AG04449 (cell line): ENCODE measurements at places on chromosomes 2 and 18.

DNA sequence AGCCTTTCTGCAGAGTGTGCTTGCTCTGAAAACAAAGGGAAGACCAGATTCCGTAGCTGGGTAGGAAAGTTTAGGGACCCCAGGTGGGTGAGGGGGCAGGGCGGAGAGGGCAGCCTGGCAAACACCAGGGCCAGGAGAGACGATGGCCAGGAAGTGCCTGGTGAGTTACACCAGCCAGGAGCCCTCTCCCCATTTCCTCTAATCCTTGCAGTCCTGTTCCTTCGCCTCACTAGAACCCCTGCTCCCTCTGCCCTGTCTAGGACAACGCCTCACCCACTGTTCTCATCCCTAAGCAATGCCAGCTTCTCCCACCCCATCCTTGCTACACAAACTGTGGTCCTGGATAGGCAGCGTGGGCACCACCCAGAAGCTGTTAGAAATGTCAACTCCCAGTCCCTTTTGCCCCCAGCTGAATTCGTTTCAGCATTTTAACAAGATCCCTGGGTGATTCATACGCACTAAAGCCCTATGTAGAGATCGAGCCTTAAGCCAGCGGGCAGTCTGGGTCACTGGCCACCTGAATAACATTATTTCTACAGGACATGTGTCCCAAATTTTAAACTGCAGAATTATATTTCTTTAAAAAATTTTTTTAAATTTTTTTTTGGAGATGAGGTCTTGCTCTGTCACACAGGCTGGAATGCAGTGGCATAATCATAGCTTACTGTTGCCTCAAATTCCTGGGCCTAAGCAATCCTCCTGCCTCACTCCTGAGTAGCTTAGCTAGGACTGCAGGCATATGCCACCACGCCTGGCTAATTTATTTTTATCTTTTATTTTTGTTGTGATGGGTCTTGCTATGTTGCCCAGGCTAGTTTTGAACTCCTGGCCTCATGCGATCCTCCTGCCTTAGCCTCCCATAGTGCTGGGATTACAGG lies 10.9 kb downstream of the WIPF1 start:
- no peak for DNase-seq

DNA sequence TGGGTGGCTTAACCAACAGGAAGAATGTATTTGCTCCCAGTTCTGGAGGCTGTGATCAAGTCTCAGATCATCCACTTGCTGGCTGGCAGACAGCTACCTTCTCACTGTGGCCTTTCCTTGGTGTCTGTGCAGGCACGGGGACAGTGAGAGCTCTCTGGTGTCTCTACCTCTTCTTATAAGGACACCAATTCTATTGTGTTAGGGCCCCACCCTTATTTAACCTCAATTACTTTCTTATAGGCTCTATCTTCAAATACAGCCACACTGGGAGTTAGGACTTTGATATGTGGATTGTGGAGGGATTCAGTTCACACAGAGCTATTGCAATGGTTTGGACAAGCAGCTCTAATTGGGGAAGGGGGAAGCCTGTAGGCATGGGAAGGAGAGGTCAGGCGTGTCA lies 25.3 kb upstream of the IL1RN start:
- DNase-seq: no peak

GRCh38 chr18:54962919-54963645 lies 3.8 kb upstream of the CCDC68 start:
- DNase-seq: no peak

- no peak for DNase-seq
These were observed 3.9 kb downstream of the INPP4A start for GRCh38 chr2:98448441-98449145.

DNA sequence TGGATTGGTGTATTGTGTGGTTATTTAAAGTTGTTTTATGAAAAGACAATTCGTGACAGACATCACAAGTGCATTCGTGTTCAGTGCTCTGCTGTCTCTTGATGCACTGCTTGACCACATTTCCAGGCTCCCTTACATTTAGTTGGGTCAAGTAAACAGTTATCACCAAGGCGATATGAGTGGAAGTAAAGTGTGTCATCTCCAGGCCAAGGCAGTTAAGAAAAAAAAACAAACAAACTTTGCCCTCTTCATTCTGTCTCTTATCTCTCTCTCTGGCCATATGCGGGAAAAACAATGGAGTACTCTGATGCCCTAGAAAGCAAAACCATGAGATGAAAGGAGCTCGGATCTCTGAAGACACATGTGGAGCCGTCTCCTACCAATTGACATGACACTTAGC lies 131.1 kb downstream of the DSEL start:
- no peak for DNase-seq

- no peak for DNase-seq
These were observed 791 bp upstream of the CYRIA start for GRCh38 chr2:16666449-16666801.

GRCh38 chr2:99338029-99338585 lies 918 bp downstream of the EIF5B start:
- no peak for DNase-seq

GRCh38 chr2:190355968-190356644 lies 12.7 kb downstream of the INPP1 start:
- DNase-seq: no peak

DNA sequence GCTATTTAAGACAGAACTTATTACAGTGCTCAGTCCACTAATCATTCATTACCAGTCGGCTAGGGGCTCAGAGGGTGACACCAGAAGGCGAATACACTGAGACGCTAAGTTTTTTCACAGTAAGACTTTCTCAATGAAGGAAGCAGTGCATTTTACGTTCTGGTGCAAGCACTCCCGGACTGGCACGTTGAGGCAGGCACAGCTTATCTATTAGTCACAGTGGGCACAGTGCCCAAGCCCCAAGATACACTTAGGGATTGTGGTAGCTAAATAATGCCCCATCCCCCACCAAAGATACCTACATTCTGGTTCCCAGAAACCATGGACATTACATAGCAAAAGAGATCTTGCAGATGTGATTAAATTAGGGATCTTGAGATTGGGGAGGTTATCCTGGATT lies 32.6 kb upstream of the BCL11A start:
- DNase-seq: no peak

GRCh38 chr18:6004683-6005082 lies 109.4 kb upstream of the TMEM200C start:
- DNase-seq: no peak

DNA sequence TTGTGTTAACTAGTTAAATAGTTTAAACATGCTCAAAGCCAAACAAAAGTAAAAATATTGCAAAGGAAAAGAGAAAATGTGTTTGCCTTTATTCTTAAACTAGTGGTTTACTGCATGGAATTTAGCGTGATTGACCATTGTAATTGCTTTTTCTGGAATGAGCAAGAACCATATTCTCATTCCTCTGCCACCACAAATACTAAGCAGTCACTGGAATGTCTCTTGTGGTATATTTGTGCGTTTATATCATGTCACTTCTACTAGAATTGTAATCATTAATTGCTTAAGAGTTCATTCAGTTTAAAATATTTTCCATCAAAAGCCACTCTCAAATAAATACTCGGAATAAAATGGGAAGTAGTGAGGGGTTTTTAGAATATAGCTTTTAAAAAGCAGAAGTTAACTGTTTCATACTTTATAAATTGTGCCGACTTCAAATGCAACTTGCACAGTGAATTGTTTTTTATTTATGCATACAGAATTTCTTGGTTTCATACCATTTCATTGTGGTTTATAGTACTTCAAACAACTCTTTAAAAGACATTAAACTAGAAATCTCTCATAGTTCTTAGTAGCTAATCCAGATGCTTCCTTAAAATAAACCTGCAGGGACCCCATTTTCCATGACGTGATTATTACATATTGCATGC lies 288.1 kb downstream of the EPHA4 start:
- peak; percentile 26 for DNase-seq

DNA sequence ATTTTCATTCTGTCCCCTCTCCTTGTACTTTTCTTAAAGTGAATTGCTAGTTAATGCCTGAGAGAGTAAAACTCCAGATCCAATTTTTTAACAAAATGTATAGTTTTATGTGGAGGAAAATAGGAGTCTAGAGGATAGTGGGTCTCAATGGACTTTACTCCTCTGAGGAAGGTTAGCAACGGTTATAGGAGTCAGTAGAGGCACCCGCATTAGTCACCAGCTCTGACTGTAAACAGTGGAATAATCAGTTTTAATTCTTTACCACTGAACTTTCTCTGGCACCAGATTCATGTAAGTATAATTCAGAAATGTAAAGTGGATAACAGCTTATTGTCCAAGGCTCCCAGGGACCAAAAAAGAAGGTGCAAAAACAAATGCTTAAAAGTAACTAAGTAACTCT lies 38.7 kb upstream of the HNMT start:
- no peak for DNase-seq

DNA sequence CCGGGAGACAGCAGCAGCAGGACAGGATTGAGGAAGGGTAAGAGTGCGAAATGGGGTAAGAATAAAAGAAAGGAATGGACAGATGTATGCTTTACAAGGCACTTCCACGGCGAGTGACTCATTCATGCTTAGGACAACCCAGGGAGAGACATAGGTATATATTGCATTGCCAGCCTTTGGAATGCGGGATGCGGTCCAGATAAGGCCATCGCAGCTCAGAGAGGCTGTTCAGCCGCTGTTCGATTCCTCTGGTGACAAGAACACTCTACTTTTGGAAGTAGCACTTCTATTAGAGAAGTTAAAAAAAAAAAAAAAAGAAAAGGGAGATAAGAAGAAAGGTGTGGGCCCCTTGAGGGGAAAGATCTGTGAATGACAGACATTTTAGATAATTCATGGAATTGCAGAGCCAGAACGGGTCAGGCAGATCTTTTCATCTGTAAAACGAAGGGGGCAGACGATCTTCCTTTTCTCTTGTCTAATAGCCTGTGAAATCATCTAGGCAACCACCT lies 819 bp upstream of the NCOA1 start:
- no peak for DNase-seq

GRCh38 chr2:9573840-9574239 lies 18.2 kb upstream of the ADAM17 start:
- no peak for DNase-seq

DNA sequence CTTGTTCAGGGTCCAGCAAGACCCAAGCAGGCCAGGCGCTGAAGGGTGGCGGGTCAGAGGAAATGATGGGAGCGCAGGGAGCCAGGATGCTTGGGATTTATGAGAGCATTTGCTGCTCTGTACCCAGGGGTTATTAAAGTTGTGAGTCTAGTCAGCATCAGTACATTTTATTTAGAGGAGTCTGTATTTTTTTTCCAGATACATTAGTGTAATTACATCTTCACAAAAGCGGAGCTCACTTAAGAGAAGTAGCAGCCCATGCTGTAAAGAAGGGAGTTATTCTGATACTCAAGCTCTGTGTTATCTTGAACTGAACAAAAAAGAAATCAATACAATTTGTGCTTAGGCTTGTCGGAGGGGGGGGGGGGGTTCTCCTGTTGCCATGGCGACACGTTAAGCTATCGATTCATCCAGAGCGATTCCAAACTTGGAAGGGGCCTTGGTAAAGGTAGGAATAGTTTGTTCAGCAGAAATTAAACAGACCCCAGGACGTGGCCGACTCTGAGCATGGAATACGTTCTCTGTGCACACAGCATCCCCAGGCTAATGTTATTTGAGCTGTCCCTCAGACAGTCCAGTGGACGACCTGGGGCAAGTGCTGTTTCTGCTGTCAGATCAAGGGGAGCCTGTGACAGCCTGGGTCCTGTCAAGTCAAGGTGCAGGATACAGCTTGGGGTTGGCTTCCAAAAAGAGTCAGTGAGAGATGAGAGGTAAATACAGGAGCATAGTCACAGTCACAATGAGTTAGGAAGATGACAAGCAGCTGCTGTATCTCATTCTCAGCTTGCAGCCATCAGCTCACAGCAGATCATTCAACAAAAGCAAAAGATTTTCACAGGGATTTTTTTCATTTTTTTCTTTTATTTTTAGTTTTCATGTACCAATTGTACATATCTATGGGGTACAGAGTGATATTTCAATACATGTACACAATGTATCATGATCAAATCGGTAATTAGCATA lies 387.6 kb downstream of the DCDC2C start:
- no peak for DNase-seq

GRCh38 chr2:9001229-9001628 lies 2.3 kb downstream of the MBOAT2 start:
- no peak for DNase-seq

DNA sequence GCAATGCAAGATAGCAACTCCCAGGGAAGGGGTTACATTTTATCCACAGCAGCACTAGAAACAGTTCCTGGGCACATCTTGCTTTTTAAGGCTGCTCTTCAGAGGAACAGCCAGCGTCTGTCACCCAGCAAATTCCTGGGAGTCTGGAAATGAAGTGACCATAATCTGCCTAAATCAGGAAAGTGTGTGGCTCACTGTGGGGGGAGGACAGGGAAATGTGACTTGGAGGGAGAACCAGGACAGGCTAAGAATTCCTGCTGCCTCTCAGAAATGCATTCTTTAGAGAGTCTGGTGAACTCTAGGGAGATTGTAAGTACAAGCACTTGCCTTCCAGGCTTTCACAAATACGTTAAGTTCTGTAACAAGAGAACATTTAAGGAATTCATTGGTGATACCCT lies 364.3 kb upstream of the SPHKAP start:
- DNase-seq: no peak

- DNase-seq: no peak
These were observed 235.6 kb downstream of the BCL11A start for GRCh38 chr2:60317844-60318243.

DNA sequence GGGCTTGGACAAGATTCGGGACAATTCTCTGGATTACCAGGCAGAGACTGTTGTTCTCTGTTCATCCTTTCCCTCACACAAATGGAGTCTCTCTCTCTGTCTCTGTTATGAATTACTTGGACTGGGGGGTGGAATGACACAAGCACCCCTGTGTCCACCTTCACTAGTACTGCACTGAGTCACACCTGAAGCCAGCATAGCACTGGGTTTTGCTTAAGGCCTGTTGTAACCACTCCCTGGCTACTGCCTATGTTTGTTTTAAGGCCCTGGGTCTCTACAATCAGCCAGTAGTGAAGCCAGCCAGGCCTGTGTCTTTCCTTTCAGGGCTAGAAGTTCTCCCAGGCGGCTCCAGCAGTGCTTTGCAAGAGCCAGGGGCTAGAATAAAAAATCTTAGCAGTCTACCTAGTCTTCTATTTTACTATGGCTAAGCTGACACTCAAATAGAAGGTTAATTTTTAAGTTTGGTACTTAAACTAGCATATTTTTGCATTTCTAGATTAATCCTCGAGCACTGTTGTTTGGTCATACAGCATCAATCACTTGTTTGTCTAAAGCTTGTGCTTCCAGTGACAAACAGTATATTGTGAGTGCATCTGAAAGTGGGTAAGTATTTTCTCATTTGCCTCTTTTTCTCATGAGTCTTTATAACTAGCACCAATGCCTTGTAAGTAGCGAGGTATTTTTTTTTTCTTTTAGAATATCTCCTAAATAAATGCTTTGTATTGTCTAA lies 27.8 kb downstream of the WDR7 start:
- no peak for DNase-seq

DNA sequence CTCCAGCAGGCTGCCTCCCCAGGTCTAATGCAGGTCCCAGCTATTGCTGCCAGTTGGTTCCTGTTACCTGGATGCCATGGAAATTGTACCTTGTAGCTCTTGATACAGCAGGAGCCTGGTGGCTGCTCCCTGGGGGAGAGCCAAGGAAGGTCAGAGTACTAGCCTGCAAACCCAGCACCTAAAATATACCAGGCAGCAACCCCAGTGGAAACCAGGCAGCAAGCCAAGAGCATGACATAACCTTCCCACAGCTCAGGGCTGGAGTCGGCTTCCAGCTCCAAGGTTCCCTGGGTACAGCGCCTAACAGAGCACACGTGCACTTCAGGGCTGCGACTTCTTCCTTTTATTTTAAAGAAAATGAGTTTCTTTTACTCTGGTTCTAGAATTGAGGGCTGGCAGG lies 30.3 kb downstream of the TNP1 start:
- no peak for DNase-seq

- DNase-seq: no peak
These were observed 102.1 kb upstream of the SPHKAP start for GRCh38 chr2:228283491-228284171.

- DNase-seq: no peak
These were observed 44.7 kb downstream of the TTR start for GRCh38 chr18:31636387-31636786.
